ENCODE measurements at places on chromosomes 11 and 22. TPM values are rescaled to one million over a fixed set of nuclear protein-coding genes. Genes with fewer than 3 reads are reported as not detected.

Gene KLHDC7B
- total RNA-seq, result not detected

Gene PNPLA5
- not detected for total RNA-seq

Gene FAM180B
- 1.2 TPM for total RNA-seq

Gene CDC42EP2
- total RNA-seq, result 18.3 TPM

Gene WBP2NL
- 3.9 TPM for total RNA-seq

Gene GATD1
- 54.8 TPM for total RNA-seq

Data from stomach (tissue), 19 donors.